ENCODE measurements at places on chromosomes 6 and 20.
A peak's percentile ranks its signal among the peaks of the same experiment; 100 is the strongest.

DNA sequence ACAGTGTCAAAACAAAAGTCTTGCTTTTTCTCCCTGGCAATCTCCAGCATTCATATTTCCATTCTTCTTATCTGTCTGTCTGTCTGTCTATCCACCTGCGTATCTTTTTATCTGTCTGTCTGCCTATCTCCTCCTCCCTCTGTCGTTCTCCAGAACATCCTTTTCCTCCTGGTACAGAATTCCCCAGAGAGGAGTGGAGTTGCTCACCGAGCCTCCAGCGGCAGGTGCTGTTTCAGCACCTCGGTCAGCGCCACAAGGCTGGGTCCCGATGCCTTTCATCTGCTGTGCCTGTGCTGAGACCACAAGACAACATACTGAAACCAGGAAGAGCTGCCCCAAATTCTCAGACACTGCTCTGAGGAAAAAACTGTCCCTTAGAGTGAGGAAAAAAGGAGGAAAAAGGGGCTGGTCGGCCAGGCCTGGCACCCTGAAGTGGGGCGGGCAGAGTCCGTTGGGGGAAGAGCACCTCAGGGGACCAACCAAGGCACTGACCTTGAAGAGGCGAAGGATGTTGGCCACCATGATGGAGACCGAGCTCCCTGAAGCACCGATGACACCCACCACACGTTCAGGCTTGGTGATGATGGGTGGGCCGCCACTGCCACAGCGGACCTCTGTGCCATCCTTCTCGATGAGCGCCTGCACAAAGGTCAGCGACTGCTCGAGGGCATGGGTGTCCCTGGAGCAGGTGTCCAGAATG, 13.3 kb downstream of the GRM4 start:
- no peak for DNase-seq

- no peak for DNase-seq
Observed at GRCh38 chr6:125132058-125132457, 21.5 kb upstream of the TPD52L1 start.

DNA sequence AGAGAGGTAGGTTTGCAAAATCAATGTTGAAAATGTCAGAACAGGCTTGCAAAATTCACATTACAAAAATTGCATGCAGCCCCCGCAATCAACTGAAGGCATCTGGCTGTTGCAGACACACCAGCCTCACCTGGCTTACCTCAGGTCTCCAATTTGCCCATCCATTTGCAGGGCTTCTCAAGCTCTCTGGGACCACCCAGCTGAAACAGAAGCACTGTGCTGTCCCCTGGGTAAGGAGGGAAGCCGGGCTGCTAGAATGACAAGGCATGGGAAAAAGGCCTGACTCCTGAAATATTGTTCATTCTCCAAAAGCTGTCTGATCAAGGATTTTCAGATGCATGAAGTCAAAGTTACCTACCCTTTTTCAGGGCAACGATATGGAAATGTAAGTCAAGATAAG, 52.6 kb upstream of the CD93 start:
- no peak for DNase-seq

- peak; percentile 11 for DNase-seq
Observed at GRCh38 chr20:17525650-17526049, 5.5 kb downstream of the BFSP1 start.

- no peak for DNase-seq
Observed at GRCh38 chr6:35388772-35389352, 46.5 kb downstream of the PPARD start.

- DNase-seq, result no peak
Observed at GRCh38 chr20:18255526-18255925, 32.8 kb upstream of the ZNF133 start.

DNA sequence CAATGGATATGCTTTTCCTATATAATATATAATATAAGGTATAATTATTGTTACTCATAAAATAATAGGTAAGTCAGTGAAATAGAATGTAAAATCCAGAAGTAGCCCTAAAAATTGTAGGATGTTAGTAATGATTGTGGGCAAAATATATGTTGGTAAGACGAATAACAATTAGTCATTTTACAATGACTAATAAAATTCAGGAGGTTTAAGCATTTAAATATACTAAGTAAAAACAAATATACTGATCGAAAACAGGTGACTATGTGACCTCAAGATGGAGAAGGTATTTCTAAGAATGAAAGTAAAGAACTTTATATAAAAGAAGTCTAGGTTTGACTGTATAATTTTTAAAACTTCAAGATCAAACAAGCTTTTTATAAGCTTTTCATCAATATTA, 28.9 kb downstream of the FUCA2 start:
- DNase-seq, result no peak

GRCh38 chr20:19827818-19828217, 69.8 kb downstream of the RIN2 start:
- no peak for DNase-seq

- DNase-seq, result peak; percentile 46
Observed at GRCh38 chr20:54197621-54198604, 10.0 kb upstream of the PFDN4 start.

DNA sequence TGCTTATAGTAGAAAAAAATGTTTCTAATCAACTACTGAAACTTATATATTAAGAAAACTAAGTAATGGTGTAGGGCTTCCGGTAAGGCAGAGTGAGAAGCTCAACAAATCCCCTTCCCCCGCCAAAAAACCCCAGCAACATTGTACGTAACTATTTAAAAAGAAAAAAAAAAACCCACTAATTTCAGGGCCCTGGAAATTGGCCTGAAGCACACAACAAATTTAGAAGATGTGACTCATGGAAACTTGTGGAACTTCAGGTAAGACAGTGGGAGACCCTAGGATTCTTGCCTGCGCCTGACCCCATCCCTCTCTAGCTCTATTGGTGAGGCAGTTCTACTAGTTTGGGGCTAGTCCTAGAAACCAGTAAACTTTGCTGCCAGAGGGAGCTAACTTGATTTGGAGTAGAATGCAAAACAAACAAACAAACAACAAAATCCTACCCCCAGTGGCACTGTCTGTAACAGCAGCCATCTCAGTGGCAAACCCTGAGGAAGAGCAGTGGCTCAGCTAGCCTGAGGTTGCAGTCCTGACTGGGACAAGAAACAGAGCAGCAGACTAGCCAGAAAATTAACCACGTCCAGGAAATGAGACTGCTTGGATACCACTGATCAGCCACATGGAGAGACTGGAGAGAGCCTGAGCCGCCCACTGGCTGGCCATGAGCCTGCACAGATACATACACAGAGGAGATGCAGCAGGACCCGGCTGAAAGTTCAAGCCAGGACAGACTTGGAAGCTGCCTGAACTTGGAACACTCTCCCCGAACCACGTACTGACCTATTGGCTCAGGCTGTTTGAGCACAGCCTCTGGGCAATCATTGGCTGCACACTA, 135.1 kb downstream of the TBXT start:
- DNase-seq, result peak; percentile 93

DNA sequence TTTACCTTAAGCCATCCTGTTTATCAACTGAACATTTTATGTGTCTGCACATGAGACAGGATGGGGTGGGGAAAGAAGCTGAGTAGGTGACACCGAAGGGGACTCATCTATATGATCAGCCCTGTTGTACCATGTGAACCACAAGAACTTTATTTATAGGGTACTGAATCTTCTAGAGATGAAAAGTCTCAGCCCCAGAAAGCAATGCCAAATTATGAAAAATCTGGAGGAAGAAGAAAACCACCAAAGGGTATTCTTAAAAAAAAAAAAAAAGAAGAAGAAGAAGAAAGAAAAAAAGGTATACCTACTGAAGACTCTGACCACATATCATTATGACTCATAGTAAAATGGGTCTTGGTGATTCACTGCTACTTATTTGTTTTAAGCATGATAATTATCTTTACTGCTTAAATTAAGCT, 39.8 kb upstream of the HBS1L start:
- no peak for DNase-seq

DNA sequence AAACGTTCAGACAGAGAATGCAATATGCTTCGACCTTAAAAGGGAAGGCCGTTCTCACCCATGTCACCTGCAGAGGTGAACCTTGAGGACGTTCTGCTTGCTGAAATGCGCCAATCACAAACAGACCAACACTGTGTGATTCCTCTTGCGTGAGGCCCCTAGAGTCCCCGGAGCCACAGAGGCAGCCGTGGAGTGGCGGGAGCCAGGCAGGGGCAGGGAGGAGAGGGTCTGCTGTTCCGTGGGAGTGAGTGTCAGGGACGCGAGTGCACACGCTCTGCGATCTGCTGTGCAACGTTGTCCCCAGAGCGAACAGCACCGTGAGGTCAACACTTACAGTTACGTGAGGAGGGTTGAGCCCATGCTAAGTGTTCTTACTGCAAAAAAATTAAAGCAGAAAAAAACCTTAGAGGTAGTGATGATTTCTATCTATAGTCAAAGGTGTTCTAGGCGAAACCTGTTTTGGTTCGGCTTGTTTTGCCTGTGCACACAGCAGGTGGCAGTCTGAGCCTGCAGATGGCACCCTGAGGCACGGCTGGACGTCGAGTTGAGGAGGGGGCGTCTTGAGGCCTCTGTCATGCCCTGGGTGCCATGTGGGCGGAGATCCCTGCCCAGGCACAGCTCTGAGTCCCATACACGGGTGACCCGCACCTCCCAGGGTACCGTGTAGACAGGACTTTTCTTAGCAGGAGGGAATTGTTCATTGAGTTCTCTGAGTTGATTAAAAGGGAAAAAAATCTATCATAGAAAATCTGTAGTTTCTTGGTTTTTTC, 71.7 kb upstream of the FRMD1 start:
- DNase-seq, result no peak

DNA sequence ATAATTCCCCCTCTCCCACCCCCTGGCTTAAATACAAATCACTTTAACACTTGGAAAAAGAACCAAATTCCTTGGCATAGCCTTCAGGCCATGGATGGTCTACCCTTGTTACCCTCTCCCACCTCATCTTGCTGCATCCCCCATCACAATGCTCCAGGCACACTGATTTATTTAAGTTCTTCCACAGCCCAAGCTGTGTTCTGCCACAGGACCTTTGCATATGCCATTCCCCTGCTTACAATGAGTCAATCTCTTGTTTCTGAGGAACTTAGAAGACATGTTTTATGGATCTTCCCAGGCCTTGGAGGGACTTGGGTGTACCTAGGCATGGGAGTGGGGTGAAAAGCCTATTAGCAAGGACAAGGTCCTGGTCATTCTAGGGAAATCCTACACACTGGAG, 6.2 kb upstream of the MAFB start:
- DNase-seq, result no peak

DNA sequence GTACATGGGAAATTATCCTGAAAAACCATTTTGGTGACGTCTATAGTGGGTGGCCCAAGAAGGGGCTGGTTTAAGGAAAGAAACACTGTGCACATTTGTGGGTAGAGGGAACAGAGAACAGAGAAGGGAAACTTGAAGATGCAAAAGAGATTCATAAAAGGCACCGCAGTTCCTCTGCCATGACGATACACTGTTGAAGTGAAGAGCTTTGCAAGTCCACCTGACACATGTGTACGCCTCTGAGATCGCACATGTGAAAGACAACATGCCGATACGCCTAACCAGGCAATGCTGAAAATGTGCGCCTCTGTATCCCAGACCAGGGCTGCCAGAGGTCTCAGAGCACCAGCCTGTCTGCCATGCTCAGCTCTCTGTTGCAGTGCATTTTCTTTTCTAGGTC, 180.9 kb downstream of the KIF16B start:
- no peak for DNase-seq

DNA sequence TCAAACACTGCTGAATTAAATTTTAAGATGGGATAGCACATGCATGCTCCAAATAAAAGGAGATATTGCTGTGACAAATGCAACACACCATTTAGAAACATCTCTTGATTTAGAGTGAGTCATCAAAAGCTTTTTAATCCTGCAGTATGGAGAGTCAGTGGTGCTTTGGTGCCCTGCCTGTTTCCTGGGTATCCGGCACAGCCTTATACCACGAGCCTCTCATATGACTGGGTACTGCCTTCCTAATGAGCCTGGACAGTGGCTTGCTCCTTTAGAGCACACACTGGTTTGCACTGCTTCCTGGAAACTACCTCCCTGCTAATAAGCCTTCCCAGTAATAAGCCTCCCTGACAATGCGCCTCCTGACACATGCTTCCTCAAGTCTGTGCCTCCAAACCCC, 65.3 kb upstream of the KCNK16 start:
- no peak for DNase-seq

- DNase-seq, result no peak
Observed at GRCh38 chr6:80223743-80224212, 117.3 kb downstream of the BCKDHB start.

DNA sequence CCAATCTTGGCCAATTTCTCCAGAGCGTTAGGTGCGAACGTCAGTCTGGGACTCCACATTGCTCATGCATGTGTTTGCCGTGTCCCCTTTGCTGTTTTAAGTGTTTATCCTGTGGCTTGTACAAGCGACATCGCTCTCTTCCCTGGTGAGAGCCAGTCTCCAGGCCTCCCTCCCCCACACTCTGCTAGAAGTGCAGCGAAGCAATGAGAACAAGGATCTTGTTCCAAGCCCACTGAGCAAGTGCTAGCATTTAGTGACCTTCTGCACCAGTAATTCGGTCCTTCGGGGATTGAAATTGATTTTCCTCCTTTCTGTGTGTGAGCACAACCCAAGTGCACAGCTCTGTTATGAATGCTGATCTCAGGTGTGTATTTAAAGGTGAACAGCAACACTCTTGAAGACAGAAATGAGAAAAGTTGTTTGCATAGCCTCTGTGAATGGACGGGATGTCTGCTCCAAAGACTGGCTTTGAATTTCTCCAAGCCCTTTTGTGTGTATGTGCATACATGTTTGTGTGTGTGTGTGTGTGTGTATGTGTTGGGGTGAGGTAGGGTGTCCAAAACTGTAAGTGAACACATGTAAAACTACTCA, 29.0 kb downstream of the CD83 start:
- no peak for DNase-seq

DNA sequence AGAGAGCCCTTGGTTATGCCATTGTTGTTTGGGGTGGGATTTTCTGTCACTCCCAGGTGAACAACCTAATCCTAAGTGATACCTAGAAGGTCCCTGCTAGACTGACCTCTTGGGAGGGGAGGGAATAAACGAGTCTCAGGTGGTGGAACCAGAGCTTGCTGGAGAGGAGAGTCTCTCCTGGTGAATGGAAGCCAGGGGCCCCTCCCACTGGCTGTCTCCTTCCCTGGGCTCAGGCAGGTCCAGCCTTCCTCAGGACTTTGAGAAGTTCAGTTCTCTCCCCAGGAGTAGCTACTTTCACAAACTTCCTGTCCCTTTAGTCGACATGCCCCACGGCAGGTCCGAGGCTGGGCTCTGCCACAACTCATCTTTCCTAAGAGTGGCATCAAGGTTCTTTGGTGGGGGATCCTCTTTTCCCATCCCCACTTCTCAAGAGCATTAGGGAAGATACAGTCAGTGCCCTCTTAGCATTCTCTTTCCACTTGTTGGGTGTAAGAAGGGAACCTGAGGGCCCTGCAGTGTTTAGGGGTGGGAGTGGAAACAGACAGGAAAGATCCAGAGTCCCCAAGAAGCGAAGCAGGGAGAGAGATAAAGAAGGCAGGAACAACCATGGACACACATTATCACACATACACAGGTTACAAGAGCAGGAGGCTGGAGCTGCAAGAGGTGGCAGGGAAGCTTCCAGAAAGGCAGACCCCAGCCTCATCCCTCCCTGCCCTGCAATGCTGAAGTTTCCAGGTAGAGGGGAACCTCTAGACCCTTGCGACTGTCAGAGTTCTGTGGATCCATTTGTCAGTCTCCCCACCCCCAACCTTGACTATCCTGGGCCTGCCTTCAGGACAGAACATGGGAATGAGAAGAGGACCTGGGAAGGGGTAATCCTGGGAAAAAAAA, 900 bp upstream of the GLP1R start:
- DNase-seq, result no peak

All from brain microvascular endothelial cell (primary cell).